ENCODE measurements at places on chromosomes 12 and 14.

DNA sequence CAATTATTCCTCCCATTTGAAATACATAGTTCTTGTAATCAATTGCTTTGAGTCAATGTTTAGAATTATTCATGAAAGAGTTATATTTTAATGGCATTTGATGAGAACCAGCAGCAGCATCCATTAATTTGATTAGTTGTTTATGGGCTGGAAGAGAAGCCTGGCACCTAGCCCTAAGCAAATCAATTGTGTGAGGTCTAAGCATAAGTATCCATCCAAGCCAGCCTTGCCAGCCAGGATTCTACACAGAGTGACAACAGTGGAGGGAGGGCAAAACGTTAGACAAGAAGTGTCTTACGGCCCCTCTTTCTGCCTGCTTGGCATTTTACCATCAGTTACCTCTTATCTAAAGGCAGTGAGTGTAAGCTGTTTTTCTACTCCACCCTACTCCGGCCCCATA, 478.5 kb downstream of the NELL2 start:
- DNase-seq: no peak

GRCh38 chr12:70271025-70271424, 27.8 kb downstream of the CNOT2 start:
- no peak for DNase-seq

- DNase-seq: no peak
These were observed 468.5 kb downstream of the ETNK1 start for GRCh38 chr12:23093488-23093887.

DNA sequence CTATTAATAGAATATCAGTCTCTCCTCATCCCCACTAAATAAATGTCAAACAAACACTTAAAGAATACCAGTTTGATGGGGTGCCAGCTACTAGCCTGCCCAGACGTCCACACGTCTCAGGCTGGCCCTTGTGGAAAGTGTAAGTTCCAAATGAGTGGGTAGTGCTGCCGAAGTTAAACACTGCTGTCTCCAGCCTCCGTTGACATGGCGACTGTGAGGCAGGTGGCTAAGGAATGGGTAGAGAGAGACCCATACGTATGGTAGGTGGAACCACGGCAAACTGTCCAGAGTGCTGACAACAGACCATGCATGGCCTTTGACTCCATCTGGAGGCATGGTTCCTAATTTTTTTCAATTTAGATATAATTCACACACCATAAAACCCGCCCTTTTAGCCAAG, 37.9 kb downstream of the PITPNM2 start:
- no peak for DNase-seq

- no peak for DNase-seq
These were observed 84.1 kb upstream of the MED13L start for GRCh38 chr12:116361414-116362223.

GRCh38 chr12:41536813-41537490, 348.8 kb downstream of the PDZRN4 start:
- DNase-seq: no peak
